Ovary (tissue), 10 donors: ENCODE measurements at places on chromosomes 16 and 17. TPM values are rescaled to one million over a fixed set of nuclear protein-coding genes. Genes with fewer than 3 reads are reported as not detected.
A peak's percentile ranks its signal among the peaks of the same experiment; 100 is the strongest.

ABCA6 gene
- 38.1 TPM for total RNA-seq

- H3K36me3 ChIP-seq: no peaks in the 10 kb centered on the region
- H3K4me3 ChIP-seq: no peak overlapping the region
- no peak for DNase-seq
- H3K27ac ChIP-seq: no peak overlapping the region
- no peaks in the 10 kb centered on the region for H3K27me3 ChIP-seq
- H3K4me1 ChIP-seq: no peaks in the 10 kb centered on the region
These were observed 8.4 kb downstream of the FBXO47 start for GRCh38 chr17:38958756-38959155.

DNA sequence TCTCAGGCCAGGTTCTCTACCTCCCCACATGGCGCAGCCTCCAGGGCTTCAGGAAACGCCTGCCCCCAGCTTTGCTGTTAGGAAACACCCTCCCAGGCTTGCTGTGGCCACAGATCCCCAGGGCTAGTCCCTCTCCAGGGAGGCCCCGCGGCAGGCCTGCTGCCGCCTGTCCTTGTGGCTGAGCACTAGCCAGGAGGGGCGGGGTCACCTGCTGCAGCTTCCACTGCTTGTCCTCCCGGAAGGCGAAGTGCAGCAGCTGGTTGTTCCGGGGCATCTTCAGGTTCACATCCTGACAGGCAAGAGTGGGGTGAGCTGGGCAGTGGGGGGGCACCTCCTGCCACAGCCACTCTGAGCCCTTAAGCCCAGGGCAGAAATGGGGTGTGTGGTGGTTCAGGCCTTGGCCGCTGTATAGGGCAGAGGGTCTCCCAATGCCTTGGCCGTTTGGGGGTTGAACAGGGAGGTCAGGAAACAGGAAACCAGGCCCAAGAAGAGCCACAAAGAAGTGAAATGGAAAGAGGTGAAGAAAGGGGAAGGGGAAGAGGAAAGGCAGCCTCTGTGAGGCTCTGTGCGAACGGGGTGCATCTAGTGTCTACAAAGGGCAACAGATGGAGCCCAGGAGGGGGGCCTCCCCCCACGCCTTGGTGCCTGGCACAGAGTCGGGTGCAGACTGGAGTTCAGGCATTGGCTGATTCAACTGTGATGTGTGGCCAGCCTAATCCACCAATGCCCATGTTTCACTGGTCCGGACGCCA lies 2.0 kb downstream of the ROGDI start:
- peaks cover 7% of the 10 kb centered on the region for H3K4me1 ChIP-seq
- DNase-seq: no peak
- no peaks in the 10 kb centered on the region for H3K36me3 ChIP-seq
- H3K27me3 ChIP-seq: no peaks in the 10 kb centered on the region
- no peak overlapping the region for H3K4me3 ChIP-seq

PRAC1 gene
- total RNA-seq: not detected

AOC3 gene
- total RNA-seq: 8.8 TPM

- DNase-seq: no peak
- H3K27ac ChIP-seq: no peak overlapping the region
- H3K27me3 ChIP-seq: no peaks in the 10 kb centered on the region
- no peaks in the 10 kb centered on the region for H3K36me3 ChIP-seq
- H3K4me3 ChIP-seq: no peak overlapping the region
These were observed 129.4 kb upstream of the PLCG2 start for GRCh38 chr16:81649561-81650184.

DNA sequence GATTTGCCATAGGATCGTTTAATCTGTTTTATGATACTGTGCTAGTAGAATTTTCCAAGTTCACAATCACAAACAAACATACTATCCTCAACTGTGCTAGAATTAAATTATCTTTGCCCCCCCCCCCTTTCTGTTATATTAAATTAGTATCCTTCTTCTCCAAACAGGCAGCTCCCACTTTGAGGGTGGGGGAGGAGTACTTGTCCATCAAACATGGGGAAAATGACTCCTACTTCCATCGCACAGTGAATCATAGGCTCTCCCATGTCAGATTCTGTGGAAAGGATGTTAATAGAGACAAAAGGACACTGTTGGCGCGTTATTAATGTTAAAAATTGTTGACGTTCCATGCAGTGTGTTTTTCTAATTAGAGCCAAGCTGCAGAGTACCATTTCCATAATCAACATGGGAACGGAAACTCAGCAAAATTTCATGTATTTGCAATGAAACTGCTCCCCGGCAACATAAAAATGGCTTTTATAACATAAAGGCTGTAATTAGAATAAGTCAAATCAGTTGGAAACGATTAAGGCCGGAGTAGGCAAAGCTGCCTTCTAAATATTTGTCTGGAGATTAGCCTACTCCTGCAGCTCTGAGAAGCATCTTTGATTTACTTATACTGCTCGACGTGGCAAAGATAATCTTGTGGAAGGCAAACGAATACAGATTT lies 104.6 kb downstream of the RBFOX1 start:
- H3K36me3 ChIP-seq: no peaks in the 10 kb centered on the region
- no peaks in the 10 kb centered on the region for H3K27me3 ChIP-seq
- no peak overlapping the region for H3K4me3 ChIP-seq
- no peak overlapping the region for H3K27ac ChIP-seq
- H3K4me1 ChIP-seq: no peaks in the 10 kb centered on the region

DNA sequence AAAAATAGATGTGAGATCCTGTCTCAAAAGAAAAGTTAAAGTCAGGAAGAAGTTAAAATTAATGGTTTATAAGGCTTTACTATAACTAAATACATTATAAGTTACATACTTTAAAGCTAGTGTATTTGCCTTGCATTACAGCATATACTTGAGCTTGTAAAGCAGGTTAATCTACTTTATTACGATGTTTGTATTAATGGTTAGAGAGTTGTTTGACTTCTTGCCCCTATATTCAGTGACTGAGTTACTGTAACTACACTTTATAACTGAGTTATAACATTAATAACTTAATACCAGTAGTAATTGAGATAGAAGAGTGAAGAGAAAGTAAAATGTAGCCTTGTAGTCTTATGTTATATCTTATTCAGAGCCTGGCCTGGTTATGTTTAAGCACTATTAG lies 22.9 kb downstream of the CLTC start:
- H3K27me3 ChIP-seq: no peaks in the 10 kb centered on the region
- H3K36me3 ChIP-seq: no peaks in the 10 kb centered on the region
- no peak overlapping the region for H3K4me3 ChIP-seq
- H3K4me1 ChIP-seq: peaks cover 3% of the 10 kb centered on the region

FSCN2 gene
- total RNA-seq: 3.0 TPM

GRCh38 chr17:48544349-48545021 lies 424 bp downstream of the HOXB2 start:
- no peaks in the 10 kb centered on the region for H3K4me1 ChIP-seq
- no peaks in the 10 kb centered on the region for H3K36me3 ChIP-seq
- peak overlapping the region; percentile 35 for H3K27ac ChIP-seq
- H3K4me3 ChIP-seq: peak overlapping the region; percentile 54
